ENCODE measurements at places on chromosomes 1 and 21.

- DNase-seq = no peak
These were observed 38.5 kb upstream of the SGIP1 start for GRCh38 chr1:66495495-66495894.

- no peak for DNase-seq
These were observed 34.1 kb downstream of the PDPN start for GRCh38 chr1:13617773-13618172.

- peak; percentile 23 for DNase-seq
These were observed 4.0 kb downstream of the MX1 start for GRCh38 chr21:41429925-41430491.

- no peak for DNase-seq
These were observed 121.3 kb downstream of the TGFB2 start for GRCh38 chr1:218466341-218467010.

DNA sequence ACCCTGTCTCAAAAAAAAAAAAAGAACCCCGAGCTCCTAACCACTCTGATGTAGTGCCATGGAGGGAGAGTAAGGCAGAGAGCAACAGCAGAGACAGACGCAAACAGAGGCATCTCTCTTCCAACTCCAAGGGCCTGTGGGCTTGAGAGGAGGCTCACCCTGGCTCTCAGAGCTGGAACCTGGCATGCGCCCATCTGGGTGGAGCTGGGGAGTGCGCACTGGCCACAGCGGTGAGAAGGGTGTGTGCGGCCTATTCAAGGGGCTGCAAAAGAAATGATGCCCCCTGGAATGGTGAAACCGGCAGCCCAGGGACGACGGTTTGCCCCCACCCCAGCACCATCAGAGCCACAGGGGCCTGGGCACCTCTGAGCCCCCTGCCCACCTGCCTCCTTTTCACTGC, 17.6 kb downstream of the COL8A2 start:
- DNase-seq = no peak

DNA sequence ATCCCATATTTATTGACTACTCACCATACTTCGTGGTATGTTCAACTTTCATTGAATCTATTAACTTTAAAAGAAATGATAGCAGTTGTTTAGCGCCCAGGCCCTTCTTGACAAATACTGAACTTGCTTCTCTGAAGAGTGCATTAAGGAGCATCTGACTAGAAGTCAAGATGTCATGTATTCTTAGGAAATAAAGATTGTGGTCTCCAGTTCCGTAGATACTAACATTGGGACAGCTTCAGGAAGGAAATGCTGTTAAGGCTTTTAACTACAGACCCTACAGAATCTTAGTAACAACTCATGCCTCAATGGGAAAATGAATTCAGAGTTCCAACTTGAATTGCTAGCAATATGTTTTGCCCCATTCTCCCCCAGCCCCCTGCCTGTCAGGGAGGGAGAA, 14.8 kb downstream of the LYST start:
- DNase-seq = no peak

- peak; percentile 52 for DNase-seq
These were observed 487.3 kb upstream of the PTBP2 start for GRCh38 chr1:96234299-96234698.

DNA sequence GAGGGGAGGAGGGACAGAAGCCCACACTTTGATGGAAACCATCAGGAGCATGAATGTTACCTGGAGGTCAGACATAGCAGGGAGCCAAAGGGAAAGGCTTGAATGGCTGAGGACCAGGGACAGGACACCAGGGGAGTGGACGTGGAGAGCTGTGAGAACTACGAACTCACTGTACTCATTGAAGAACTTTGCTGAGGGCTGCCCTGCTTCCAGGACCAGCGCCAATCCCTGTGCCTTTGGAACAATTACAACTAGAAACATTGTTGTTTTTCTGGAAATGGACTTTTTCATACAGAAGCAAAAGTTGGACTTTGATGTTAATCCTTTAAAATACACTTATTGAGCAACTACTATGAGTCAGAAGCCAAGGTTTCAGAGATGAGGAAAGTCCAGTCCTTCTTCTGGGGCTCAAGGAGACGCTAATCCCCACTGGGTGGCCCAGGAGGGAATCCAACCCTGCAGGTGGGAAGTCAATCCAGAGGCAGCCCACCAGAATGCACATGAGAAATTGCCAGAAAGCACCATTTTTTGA, 12.9 kb downstream of the TSPAN2 start:
- no peak for DNase-seq

DNA sequence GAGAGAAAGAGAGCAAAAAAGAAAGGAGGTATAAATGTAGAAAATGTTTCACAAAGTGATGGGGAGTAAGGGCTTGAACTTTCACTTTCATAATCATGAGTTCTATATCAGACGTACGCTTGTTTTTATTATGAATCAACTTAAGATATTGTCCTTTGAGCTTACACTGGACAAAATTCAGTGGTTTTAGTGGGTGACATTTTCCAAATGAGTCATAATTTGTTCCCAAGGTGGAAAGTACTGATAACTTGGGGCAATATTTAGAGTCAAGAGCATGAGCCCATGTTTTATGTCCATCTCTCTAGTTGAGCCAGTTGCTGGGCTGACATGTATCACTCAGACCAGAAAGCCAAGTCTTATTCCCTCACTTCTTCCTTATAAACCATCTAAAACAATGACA, 161.6 kb downstream of the CHRM3 start:
- no peak for DNase-seq

- DNase-seq = no peak
These were observed 6.7 kb upstream of the CD55 start for GRCh38 chr1:207314816-207315215.

- no peak for DNase-seq
These were observed 23.0 kb downstream of the RCAN3 start for GRCh38 chr1:24525606-24526005.

DNA sequence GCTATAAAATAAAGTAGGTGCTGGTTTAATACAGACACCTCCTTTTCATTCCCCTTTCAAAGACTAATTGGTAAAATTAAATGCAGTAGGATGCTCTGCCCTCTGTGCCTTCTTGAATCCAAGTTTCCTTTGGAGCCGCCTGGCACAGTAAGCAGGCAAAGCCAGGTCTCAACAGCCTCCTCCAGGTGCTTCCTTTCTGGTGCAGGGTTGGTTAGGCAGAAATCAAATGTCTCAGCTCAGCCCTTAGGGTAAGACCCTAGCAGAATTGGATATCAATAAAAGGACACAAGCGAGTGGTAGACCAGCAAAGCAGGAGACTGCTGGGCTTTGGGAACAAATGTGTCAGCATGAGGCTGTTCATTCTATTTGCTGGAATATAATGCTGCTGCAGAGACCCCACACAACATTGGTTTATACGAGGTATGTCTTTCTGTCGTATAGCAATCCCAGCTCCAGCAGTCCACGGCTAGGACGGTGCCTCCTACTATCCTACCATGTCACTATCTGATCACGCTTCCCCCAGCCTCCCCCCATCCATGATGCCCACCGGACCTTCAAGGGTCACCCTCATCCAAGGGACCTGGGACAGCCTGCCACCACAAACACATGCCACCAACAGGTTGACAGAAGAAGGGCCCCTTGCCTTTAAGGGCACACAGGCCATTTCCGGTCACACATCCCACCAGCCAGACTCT, 58.4 kb downstream of the CAPN2 start:
- no peak for DNase-seq

DNA sequence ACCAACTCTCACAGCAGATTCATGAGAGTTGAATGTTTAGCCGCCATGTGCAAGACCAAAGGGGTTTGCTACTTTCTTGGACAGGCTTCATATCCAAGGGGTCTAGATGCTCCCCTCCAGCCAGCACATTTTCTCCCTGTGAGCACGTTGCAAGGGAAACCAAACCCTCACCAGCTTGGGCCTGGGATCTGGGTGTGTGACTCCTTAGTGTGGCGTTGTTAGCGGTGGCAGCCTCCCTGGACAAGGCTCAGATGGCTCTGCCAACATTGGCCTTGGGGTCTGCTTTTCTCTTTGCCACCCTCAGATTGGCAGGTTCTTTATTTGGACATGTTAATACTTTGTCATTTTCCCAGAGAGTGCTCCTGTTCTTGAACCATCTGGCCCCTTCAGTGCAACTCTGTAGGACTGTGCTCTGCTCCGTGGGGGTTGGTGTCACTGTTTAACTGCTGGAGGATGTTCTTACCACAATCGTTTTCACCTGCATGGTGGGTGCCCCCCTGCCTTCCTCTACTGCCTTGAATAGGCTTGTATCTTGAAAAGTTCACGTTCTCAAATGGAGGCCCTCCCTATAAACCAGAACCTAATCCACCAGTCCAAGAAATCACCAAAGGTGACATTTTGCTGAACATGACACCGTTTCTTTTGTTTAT, 13.4 kb downstream of the ABCG1 start:
- no peak for DNase-seq

DNA sequence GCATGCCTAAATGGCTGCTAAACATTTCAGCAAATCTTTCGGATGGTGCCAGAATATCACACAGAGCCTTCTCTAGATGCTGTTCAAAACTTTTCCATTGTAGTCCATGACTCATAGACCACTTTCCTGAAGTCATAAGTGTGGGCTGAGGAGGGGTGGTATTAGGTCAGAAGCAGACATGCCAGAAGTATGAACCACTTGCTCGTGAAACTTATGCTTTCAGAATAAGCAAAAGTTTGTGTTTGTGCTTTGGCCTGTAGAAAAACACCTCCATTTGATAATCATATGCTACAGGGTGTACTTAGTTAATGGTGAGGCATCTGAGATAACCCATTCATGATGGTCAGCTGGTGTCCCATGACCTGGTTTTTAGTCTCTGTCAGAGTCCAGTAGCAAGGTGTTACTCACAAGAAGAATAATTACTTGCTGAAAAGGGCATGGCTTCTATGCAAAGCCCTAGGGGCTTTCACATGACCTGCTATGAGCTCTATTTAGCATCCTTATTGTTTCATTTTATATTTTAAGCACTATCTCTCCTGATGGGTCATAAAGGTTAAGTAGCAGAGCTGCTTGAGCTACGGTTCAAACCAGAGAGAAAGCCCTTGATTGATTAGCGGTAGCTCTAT, 183.1 kb upstream of the IVNS1ABP start:
- DNase-seq = no peak

DNA sequence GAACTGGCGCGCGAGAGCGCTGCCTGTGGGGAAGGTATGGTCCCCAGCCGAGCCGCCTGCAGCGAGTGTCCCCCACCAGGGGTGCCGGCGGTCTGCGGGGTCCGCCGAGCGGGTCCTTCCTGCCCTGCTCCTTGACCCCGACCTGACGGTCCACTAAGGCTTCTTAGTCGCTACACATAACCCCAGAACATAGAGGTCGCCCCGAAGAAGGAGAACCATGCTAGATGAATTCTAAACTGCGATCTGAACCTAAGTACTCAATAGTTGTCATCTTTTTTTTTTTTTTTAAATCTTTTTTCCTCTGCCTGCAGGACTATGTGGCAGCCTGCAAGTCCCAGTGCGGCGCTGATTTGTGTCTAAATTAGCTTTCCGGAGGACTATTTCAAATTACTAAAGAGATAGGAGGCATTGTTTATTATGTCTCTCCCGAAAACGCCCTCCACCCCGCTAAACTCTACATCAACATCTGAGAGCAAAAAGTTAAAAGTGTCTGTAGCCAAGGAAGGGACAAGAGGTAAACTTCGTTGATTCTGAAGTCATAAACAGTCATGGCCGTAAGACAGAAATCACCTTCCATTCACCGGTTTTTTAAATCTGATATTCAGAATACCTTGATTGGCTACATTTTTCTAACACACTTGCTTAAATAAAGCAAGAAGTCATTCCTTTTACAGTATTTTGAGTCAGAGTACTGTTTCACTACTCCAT, 476 bp downstream of the AXDND1 start:
- DNase-seq = no peak

GRCh38 chr1:28173151-28173979, 3.1 kb downstream of the PTAFR start:
- no peak for DNase-seq

DNA sequence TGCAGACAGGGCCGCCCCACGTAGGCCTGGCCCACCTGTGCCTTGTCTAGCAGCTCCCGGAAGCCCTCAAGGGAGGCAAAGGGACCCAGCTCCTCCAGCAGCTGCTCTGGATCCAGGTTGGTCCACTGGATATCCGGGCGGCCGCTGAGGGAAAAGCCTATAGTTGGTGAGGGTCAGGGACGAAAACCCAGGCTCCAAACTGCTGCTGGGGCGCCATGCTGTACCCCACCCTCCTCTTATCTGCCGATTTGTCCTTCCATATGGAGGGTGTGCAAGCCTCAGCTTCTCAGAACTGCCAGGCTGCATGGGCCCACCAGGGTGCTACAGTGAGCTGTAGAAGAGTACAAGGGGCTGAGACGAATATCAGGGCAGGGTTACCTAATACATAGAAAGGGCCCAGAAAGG, 12.2 kb downstream of the PTCH2 start:
- DNase-seq = no peak

GRCh38 chr1:79638382-79638781, 631.9 kb upstream of the ADGRL4 start:
- DNase-seq = no peak

DNA sequence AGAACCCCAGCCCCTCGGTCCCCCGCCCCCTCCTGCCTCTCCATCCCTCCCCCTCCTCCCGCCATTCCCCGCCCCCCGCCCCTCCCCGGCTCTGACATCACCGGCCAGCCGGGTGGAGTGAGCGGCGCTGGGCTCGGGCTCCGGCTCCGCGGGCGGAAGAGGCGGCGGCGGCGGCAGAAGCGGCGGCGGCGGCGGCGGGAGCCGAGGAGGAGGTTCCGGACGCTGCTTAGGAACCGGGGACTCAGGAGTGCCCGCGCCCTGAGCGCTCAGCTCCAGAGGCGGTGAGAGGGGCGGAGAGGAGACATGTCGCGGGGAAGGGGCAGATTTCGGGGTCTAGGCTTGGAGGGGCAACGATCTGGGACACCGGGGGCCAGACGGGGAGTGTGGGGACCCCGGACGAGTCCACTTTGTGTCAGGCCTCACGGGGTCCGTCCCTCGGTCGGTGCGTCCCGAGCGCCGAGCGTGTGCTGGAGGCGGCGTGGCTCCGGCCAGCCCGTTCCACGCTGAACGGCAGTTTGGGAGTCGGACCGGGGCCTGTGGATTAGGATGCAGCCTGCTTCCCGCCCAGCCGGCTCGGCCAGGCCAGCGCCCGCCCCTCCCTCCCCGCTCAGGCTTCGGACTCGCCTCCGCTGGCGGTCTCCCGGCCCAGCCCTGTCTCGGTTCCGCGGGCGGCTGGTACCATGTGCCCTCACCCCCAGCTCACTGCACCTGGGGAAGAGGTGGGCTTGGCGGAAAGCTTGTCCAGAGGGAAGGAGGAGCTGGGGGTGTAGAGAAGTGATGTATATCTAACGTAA, at the start of gene PEA15:
Gene PEA15, plus strand, starts transcription at position 143 of the 794 bp plus-strand sequence. CDS start 6,161 bp downstream, outside the sequence.
- peak; percentile 69 for DNase-seq

DNA sequence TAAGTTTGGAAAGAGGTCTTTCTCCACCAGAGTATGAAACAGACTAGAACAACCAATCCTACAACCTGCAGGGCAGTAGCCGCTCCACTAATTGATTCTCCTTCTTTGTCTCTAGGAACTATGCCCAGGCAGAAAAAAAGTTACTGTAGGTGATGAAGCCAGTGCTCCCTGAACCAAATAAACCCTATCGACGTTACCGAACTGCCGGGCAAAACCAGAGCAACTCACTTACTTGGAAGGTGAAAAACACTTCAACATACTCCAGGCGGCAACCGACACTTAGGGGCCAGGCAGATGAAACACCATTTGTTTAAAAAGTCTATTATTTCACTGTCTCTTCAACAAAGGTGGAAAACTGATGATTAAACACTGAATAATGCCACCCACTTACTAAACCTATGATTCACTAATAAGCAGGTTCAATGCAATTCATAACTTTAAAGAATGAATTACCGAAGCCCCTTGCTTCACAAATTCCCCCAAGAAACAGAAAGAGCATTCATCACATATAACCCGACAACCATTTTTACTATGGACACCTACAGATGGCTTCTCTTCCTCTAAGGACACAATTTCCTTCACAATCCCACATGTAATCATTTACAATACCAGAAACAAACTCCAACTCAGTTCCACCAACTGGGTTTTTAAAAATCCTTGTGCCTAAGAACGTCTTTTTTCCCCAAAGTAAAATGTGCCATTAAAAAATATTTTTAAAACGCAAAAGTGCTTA, 1.6 kb downstream of the NRIP1 start:
- no peak for DNase-seq

Measured in tibial artery (tissue), 4 donors.